ENCODE measurements at places on chromosomes 3 and 15. TPM values are rescaled to one million over a fixed set of nuclear protein-coding genes. Genes with fewer than 3 reads are reported as not detected.
A peak's percentile ranks its signal among the peaks of the same experiment; 100 is the strongest.

DNA sequence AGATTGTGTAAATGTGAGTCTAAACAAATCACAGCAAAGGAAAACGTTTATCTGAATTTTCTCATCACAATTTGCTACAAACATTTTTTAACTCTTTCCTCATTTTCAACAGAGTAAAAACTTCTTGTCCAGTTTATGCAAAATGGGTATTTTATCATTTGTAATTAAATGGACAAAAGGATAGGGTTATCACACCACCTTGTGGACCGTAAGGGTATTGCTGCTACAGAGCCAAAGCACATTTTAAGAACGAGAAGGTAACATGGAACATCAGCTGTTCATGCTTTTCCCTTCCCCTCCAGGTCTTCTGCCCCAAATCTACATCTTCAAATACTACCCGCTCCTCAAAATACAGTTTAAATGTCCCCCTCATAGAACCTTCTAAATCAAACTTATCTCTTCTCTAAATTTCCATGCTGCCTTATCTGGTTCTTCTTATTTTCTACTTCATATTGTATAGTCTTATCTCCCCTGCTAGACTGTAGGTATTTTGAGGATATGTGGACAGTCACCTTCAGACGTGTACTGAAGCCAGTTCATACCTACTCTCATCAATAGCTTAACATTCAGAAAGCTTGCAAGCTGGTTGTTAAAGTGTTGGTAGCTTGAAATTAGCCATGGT, 12.8 kb upstream of the SETMAR start:
- peaks cover 17% of the 10 kb centered on the region for H3K4me1 ChIP-seq
- no peaks in the 10 kb centered on the region for H3K36me3 ChIP-seq
- DNase-seq, result peak; percentile 24
- H3K27me3 ChIP-seq, result peaks cover 4% of the 10 kb centered on the region
- no peak overlapping the region for H3K4me3 ChIP-seq

DNA sequence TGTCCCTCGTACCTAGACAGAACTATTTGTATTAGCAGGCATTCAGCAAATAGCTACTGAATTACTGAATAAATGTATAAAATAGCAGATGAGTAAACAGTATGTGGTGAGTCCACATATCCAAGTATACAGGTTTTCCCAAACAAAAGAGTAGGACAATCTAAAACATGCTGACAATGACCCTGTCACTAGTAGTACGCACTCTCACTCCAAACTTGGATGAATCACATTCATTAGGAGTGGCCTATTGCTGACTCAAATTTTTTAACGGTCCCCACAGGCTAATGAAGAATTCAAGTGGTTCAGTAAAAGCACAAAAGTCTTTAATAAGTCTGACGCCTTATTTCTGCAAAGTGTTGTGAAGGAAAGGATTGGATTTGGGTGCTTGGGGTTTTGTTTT, 449.3 kb upstream of the THBS1 start:
- no peak overlapping the region for H3K4me3 ChIP-seq
- no peaks in the 10 kb centered on the region for H3K27me3 ChIP-seq
- no peaks in the 10 kb centered on the region for H3K36me3 ChIP-seq
- peaks cover 6% of the 10 kb centered on the region for H3K4me1 ChIP-seq
- DNase-seq, result no peak
- H3K27ac ChIP-seq, result no peak overlapping the region

- DNase-seq, result no peak
- no peaks in the 10 kb centered on the region for H3K27me3 ChIP-seq
- no peaks in the 10 kb centered on the region for H3K4me1 ChIP-seq
- no peak overlapping the region for H3K4me3 ChIP-seq
Measured at GRCh38 chr3:158743664-158744566, 11.7 kb upstream of the RARRES1 start.

GRCh38 chr3:186644683-186645082, 4.5 kb downstream of the FETUB start:
- no peaks in the 10 kb centered on the region for H3K36me3 ChIP-seq
- peaks cover 8% of the 10 kb centered on the region for H3K4me1 ChIP-seq
- H3K4me3 ChIP-seq, result no peak overlapping the region

GRCh38 chr15:65945616-65946015, 76.3 kb downstream of the RAB11A start:
- peaks cover 11% of the 10 kb centered on the region for H3K27me3 ChIP-seq
- no peaks in the 10 kb centered on the region for H3K36me3 ChIP-seq
- no peak for DNase-seq

GRCh38 chr3:17033516-17034168, 148.9 kb downstream of the PLCL2 start:
- no peak overlapping the region for H3K27ac ChIP-seq
- no peak overlapping the region for H3K4me3 ChIP-seq
- H3K27me3 ChIP-seq, result no peaks in the 10 kb centered on the region
- H3K4me1 ChIP-seq, result no peaks in the 10 kb centered on the region

GRCh38 chr15:99716540-99717095, 16.6 kb downstream of the LYSMD4 start:
- peaks cover 25% of the 10 kb centered on the region for H3K36me3 ChIP-seq

- peaks cover 11% of the 10 kb centered on the region for H3K4me1 ChIP-seq
- DNase-seq, result no peak
- no peaks in the 10 kb centered on the region for H3K36me3 ChIP-seq
- H3K27ac ChIP-seq, result no peak overlapping the region
Measured at GRCh38 chr3:151768393-151768930, 34.7 kb downstream of the AADACL2 start.

GRCh38 chr15:40445421-40445922, 4.7 kb downstream of the BAHD1 start:
- H3K36me3 ChIP-seq, result no peaks in the 10 kb centered on the region
- H3K4me1 ChIP-seq, result peaks cover 40% of the 10 kb centered on the region
- H3K4me3 ChIP-seq, result peak overlapping the region; percentile 81
- peaks cover 22% of the 10 kb centered on the region for H3K27me3 ChIP-seq

GRCh38 chr3:59607656-59608055, 557.8 kb upstream of the CFAP20DC start:
- H3K27ac ChIP-seq, result no peak overlapping the region
- no peaks in the 10 kb centered on the region for H3K27me3 ChIP-seq
- H3K36me3 ChIP-seq, result no peaks in the 10 kb centered on the region
- H3K4me1 ChIP-seq, result peaks cover 26% of the 10 kb centered on the region
- no peak for DNase-seq
- no peak overlapping the region for H3K4me3 ChIP-seq

COL6A5 gene
- total RNA-seq, result not detected

PLSCR2 gene
- not detected for total RNA-seq

SERPINI2 gene
- 0.86 TPM for total RNA-seq

GOLGA8S gene
- 0.33 TPM for total RNA-seq

EEF1AKMT4 gene
- 3.9 TPM for total RNA-seq

COL7A1 gene
- total RNA-seq, result 28.7 TPM

Measured in neural crest cell (in vitro differentiated cells).